ENCODE measurements at places on chromosomes 11 and 22.

- DNase-seq, result no peak
Measured at GRCh38 chr11:85828640-85828978, 17.7 kb upstream of the SYTL2 start.

DNA sequence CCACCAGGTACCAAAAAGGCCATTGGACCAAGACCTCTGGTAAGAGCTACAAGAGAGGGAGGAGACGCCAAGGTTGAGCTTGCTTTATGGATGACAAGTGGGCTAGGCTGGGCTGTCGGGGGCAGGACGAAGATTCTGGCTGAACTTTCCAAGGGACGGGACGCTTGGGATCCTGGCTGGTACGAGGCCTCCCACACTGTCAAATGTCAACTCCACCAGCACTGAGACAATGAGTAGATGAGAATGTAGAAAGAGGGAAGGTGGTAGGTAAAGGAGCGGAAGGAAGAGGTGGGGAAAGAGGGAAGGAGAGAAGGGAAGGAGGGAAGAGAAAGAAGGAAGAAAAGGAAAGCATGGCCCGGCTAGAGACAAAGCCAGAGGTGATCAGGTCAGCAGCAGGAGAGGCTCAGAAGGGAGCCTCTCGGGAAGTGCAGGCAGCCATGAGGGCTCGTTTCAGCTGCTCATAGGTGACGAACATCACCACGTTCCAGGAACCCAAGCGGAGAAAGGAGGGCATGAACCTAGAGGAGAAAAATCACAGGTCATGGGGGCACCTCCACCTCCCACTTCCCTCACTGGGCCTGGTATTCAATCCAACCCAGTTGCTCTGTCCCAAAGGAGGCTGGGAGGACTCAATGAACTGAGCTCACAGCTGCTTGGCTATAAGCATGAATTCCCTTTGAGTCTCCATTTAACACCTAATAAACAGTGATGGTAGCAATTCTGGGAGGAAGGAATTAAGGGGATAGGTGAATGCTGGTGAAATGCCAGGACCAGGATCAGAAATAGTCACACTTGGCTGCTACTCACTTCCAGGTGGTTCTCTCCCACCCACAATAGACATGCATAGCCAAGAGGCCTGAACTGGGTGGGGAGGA is 7.8 kb downstream of the UCP2 start:
- DNase-seq, result no peak

DNA sequence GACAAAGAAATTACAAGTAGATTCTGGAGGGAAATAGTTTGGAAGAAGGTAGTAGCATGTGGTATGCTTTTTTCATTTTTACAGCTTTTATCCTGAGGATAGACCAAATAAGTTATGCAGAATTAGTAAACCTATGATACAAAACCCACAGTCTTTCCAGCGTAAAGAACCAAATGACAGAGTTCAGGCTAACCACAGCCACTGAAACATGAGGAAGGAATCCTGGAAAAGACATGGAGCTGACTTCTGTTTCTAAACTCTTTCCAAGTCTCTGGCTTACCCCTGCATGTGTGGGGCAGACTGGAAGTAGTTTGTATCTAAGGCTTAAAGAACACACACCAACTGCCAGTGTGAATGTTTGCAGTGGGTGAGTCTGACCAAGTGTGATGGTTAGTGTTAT is 258.4 kb upstream of the TENM4 start:
- DNase-seq, result no peak

DNA sequence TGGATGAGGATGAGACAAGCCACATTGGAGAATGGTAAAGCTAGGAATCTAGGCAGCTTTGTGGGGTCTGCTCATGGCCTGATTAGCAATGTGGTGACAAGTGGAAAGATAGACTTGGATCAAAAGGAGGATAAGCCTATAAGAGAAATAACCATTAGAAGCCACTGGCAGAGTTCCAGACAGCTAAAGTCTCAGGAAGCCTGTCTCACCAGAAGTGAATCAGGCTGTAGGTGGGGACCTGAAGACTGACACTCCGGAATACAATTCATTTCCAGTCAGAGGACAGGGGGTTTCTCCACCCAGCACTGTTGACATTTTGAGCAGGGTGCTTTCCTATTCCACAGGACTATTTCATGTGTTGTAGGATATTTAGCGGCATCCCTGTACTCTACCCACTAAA is 129.7 kb downstream of the ARHGAP42 start:
- no peak for DNase-seq

GRCh38 chr11:117900121-117900648 is 23.7 kb upstream of the FXYD6 start:
- DNase-seq, result no peak

DNA sequence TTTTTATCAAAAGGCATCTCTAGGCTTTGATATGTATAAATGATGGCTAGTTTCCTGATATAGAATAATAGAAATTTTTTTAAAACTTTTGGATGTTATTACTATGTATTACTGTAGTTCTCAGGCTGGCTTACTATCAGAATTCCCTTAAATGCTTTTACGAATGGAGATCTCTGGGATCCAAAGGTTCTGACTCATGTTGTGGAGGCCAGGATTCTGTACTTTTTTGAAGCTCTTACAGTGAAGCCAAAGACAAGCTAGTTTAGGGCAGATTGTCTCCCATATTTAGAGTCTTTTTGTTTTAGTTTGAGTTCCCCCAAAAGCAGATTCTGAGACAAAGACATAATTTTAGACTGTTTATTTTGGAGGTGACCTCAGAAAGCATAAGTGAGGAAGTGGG is 265.9 kb upstream of the SESN3 start:
- no peak for DNase-seq

GRCh38 chr22:31279821-31280505 is 12.3 kb downstream of the PIK3IP1 start:
- DNase-seq, result no peak

- no peak for DNase-seq
Measured at GRCh38 chr22:22855617-22856308, 31.9 kb upstream of the IGLL5 start.

- DNase-seq, result no peak
Measured at GRCh38 chr11:20611892-20612291, 12.5 kb downstream of the SLC6A5 start.

DNA sequence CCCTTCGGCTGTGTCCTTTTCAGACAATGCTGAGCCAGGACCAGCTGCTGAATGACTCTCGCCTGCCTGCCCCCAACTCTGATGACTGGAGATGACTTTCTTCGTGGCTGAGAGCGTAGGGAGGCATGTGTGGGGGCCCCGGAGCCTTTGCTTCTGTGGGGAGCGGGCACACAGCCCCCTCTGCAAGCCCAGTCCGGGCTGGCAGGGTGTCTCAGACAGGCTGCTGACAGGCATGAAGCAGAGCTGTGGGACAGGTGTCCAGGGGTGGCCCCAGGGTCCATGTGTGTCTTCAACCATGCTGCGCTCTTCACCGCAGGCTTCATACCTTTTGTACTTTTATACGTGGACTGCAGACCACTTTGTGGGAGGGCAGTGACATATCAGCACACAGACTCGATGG is 16.6 kb downstream of the CYB5R2 start:
- DNase-seq, result no peak

GRCh38 chr11:33476945-33477606 is 219.9 kb downstream of the HIPK3 start:
- DNase-seq, result no peak

DNA sequence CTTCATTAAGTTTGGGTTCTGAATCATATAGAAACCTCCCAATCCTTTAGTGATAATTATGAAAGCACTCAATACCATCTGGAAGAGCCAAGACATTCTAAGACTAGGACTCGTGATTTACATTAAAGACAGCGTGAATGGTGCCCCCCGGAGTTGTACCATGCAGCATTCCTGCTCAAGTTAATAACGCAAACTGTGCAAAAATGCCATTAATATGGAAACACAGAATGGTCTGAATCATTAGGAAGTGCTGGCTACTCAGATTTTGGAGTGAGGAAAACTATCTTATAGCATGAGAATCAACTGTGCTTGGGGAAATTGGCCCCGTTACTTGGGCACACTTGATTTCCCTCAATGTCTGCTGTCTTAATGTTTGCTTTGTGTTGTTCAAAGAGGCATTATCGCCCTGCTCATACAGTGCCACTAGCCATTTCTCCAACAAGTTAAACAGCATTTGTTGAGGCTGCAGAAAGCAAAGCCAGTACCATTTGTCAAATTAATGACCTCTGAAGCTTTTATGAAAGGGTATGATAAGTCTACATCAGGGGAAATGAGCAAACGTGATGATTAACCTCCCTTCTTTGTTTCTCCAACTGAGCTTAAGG is 18.5 kb upstream of the TPH1 start:
- DNase-seq, result no peak
